Cardiac septum (tissue), 1 donor: ENCODE measurements at places on chromosomes 12 and 14. TPM values are rescaled to one million over a fixed set of nuclear protein-coding genes. Genes with fewer than 3 reads are reported as not detected.

GRCh38 chr14:60971271-60971670 lies 9.6 kb downstream of the TRMT5 start:
- DNase-seq, result no peak

DNA sequence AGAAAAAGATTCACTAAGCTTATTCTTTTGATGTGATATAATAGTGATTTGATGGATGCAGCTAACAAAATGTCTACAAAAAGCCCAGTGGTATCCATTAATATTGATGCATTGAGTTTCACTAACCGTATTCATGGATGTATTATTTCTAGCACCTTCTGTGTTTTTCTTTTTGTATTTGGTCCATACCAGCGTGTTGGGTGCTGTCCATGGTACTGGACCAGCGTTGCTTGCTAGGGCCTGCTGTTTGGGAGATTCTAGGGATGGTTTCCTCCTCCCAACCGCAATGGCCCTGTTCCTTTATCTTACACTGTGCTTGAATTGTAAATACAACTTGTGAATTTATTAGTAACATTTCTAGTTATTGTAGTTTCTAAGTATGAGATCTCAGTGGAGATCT lies 31.7 kb downstream of the ANO4 start:
- DNase-seq, result no peak

- DNase-seq, result no peak
Observed at GRCh38 chr12:65868133-65868705, 43.9 kb downstream of the HMGA2 start.

DNA sequence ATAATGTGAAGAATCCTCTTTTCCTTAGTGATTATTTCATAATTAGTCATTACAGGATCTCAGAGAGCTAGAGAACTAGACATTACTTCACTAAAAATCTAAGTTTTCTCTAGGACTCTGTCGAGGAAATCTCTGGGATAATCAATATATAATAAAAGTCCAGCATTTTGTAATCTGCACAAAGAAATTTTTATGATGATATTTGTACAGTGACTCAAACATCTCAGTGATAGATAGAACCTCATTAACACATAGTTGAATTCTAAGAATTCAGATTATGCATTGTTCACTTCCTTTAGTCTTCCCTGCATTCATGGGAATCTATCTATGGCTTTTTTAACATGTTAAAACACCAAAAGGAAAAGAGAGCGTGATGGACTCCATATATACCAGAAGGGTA lies 11.0 kb downstream of the ITPR2 start:
- DNase-seq, result no peak

GRCh38 chr14:101228949-101229541 lies 325.5 kb upstream of the RTL1 start:
- DNase-seq, result peak; percentile 62

DNA sequence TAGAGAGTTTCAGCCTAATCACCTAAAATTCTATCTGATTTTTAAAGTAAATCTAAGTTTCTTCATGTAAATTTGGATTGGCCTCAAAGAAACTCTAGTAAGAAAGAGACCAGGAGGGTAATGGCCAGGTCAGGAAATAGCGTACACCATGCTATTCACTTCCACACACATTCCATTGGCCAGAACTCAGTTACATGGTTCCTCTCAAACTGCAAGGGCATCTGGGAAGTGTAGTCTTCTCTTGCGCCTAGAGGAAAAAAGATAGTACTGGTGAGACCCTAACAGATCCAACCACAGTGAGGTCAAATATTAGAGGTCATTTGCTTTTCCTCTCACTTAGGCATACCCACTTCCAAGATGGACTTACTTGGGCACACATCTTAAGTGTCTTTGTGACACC lies 39.1 kb downstream of the MBIP start:
- DNase-seq, result no peak

- DNase-seq, result no peak
Observed at GRCh38 chr12:115598871-115599811, 678.4 kb downstream of the MED13L start.

DNA sequence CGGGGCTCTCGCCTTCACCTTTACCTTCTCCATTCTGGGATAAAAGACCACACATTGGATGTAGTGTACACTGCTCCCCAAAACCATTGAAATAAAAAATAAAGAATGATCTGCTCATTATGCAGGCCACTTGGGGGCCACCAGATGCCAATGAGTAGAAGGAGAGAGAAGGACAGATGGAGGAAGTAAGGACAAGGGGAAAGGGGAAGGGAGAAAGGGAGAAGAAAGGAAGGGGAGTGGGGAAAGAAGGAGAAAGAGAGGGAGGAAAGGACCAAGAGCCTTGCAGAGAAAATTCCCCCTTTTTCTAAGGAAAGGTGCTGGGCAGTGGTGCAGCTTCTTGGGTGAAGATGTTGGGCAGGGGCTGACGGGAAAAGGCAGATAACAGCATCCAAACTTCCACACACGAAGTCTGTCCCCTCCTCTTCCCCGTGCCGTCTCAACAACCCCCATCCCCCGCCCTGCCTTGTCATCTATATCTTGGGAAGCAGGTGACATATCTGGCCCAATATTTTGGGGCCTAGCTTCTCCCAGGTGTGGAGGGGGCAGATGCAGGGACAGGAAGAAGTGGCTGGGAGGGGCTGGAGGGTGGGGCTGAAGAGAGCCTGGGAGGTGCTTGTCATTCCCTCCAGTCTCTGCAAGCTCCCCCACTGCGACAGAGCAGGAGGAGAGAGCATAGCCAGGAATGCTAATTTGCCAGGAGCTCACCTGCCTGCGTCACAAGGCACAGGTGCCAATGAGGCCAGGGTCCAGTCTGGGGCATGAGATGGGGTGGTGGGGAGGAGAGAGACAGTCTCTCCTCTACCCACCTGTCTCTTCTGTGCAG lies 107.5 kb downstream of the SINHCAF start:
- DNase-seq, result no peak

ANKS1B gene
- total RNA-seq, result 1.9 TPM
